GM23248 (cell line): ENCODE measurements at places on chromosomes 6 and 20.

- DNase-seq: no peak
Observed at GRCh38 chr6:4404415-4404814, 269.0 kb upstream of the ECI2 start.

DNA sequence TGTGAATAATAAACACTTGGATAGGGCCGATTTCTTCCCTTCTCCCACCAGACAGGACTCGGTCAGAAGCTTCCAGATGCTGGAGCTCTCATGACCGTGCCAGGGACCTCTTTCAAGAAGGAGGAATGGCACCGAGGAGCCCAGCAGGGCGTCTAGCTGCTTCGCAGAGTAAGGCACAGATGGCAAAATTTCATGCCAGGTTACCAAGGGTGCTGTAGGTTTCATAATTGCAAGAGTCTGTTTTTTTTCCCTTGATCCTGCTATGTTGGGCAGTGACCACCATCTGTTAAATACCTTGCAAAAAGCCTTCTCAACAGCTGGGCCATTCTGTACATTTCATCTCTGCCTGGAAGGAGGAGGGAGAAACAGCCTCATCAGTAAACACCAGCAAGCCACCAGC is 111.8 kb downstream of the EDN3 start:
- DNase-seq: no peak

GRCh38 chr6:74248966-74249365 is 553.0 kb downstream of the CD109 start:
- no peak for DNase-seq

DNA sequence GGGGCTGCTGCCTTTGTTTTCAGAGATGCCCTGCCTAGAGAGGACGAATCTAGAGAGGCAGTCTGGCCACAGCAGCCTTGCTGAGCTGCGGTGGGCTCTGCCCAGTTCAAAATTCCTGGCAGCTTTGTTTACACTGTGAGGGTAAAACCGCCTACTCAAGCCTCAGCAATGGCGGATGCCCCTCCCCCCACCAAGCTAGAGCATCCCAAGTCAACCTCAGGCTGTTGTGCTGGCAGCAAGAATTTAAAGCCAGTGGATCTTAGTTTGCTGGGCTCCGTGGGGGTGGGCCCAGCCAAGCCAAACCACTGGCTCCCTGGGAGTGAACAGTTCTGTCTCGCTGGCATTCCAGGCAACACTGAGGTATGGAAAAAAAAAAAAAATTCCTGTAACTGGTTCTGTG is 970.9 kb downstream of the TBC1D32 start:
- no peak for DNase-seq

GRCh38 chr20:58891086-58891717 is 38.7 kb downstream of the GNAS start:
- DNase-seq: peak; percentile 82

- peak; percentile 67 for DNase-seq
Observed at GRCh38 chr20:37336369-37337207, 9.4 kb upstream of the SRC start.

DNA sequence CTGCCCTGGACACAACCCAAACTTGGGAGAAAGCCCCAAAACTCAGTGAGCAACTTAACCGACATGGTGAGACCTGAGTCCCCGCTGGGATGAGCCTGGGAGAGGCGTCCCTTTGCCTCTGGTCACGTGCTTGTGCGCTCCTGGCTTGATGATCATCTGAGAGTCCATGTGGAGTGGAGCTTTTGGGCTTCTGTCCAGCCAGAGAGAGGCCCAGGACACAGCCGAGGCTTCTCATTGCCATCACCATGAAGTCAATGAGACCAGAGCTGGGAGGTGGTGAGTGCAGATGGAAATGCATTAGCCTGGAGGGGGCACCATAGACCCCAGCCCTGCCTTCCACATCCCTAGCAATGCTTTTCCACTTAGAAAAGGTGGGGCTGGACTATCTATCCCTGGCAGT is 250.0 kb downstream of the SLC24A3 start:
- DNase-seq: no peak

GRCh38 chr6:48067886-48068277 is 43.1 kb downstream of the PTCHD4 start:
- no peak for DNase-seq

DNA sequence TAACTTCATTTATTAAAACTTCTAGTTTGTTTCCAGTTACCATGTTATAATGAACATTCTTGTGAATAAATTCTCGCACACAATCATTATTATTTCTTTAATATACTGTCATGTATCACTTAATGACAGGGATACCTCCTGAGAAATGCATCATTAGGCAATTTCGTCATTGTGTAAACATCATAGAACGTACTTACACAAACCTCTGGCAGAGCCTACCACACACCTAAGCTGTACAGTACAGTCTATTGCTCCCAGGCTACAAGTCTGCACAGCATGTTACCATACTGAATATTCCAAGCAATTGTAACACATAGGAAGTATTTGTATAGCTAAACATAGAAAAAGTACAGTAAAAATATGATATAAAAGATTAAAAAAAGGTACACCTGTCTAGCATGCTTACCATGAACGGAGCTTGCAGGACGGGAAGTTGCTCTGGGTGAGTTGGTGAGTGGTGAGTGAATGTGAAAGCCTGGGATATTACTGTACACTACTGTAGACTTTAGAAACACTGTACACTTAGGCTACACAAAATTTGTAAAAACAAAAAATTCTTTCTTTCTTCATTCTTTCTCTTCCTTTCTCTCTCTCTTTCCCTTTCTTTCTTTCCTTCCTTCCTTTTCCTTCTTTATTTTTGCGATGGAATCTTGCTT is 268.2 kb upstream of the SOX4 start:
- no peak for DNase-seq

GRCh38 chr6:104575536-104575935 is 284.2 kb downstream of the HACE1 start:
- no peak for DNase-seq

DNA sequence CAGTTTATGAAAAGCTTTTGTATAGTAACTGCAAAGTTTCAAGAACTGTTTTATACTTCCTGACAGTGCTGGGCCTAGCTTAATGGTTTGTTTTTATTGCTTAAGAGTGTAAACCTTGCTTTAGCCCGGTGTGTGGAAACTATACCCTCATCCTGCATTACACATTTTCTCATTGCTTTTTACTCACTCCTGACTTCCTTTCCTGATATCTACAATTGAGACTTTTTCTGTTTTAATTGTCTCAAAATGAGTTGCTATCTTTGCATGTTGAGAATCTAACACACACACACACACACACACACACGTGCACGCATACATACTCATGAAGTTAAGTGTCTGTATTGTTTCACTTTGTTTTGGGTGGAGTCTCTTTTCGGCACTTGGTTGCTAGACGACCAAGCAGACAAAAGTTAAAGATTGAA is 16.7 kb downstream of the BMP2 start:
- peak; percentile 56 for DNase-seq

GRCh38 chr20:49426395-49426794 is 56.1 kb downstream of the KCNB1 start:
- DNase-seq: no peak

- DNase-seq: no peak
Observed at GRCh38 chr6:98056955-98057354, 773.9 kb upstream of the MMS22L start.

DNA sequence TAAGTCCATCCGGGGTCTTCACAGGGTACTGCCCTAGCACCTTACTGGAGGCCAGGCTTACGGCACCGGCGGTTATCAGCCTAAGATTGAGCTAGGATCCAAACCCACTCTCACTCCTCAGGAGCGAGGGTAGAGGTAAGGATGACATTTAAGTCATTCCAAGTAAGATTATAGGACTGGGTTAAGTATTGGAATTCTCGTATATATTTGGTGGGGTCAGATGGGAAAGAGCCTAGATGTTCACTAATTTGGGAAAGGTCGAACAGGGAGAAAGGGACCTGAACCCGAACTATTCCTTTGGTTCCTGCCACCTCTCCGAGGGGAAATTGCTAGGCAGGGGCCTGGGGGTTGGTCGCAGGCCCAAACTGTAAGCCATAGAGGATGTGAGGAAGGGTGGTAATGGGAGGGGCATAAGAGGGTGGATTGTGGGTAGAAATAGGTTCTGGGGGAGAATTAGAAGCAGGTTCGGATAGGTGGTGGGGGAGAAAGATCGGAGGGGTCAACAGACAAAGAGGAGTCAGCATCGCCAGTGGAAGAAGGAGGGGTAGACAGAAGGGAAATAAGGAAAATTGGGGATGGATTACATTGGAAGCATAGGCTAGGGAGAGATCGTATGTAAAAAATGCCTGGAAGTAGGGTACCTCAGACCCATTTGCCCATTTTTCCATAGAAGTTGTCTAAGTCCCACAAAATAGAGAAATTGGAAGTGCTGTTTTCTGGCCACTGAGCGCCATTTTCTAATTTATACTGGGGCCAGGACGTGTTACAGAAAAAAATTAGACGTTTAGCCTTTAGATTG is 747.1 kb upstream of the ADGRB3 start:
- no peak for DNase-seq

GRCh38 chr20:19565736-19566135 is 192.3 kb upstream of the RIN2 start:
- peak; percentile 25 for DNase-seq

DNA sequence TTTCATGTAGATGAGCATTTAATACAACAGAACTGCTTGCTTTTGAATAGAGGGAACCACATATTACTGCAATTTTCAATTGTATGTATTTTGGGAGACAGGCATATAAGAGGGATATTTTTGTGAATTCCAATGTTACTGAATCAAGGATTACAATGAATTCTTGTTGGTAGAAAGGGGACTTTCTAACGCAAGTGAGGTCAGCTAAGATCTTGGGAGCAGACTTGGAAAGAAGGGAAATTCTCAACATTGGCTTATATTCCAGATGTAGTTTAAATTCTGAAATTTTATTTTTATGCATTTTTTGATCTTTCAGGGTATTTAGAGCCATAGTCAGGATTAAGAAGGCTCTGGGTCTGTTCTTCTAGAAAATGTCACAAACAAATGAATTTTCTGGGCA is 43.3 kb upstream of the CTAGE9 start:
- DNase-seq: peak; percentile 62
